Mesenchymal stem cell (in vitro differentiated cells and primary cell): ENCODE measurements at places on chromosomes 2 and 18.

GRCh38 chr2:42618972-42619371 is 50.5 kb downstream of the MTA3 start:
- peak; percentile 80 for DNase-seq

- DNase-seq: no peak
These were observed 150.8 kb upstream of the PGAP1 start for GRCh38 chr2:197077336-197077735.

GRCh38 chr18:79779021-79779699 is 18.6 kb upstream of the KCNG2 start:
- DNase-seq: no peak

DNA sequence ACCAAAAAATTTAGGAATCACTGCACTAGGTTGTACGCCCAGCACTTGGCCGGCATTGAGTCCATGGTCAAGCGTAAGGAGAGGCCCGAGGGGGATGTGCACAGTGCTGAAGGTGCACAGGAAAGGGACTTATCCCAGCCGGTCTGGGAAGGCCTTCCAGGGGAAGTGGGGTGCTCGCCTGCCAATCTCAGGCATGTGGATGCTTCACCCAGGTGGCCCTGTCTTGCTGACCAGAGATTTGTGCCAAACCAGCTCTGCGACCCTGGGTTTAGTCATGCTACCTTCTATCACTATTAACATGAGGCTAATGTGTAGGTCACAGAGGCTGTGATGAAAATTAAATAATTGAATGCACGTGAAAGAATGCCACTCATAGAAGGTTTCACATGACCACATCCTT is 1.7 kb upstream of the ITM2C start:
- no peak for DNase-seq

- no peak for DNase-seq
These were observed 31.7 kb downstream of the IL37 start for GRCh38 chr2:112942654-112943002.

DNA sequence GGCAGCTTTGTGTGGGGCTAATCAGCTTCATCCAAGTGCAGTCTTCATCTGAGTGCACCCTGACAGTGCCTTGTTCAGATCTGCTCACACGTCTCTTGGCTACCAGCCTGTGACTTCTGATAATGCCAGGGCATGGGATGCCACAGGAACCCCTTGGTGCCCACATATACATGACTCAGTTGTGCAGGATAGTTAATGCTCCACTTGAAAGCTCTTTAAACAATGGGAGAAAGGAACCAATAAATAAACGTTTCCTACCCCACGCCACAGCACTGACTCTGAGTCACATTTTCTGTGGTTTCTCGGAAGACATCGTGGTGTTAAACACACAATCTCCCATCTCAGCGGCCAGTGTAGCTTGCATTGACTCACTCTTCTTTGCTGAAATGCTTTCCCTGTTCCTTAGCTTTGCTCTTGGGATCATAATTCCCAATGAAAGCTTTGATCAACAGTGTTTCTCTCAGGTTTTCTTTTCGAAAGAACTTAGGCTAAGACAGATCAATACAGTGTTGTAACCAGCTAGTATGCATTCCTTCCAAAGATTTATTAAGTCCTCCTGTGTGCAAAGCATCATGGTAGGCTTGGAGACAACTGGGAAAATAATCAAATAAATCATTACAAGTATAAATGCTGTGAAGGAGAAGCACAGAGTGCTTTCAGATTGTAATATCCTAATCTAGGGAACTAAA is 142.0 kb downstream of the COPS8 start:
- peak; percentile 97 for DNase-seq

- no peak for DNase-seq
These were observed 55.2 kb downstream of the SH3BP4 start for GRCh38 chr2:235006986-235007385.

DNA sequence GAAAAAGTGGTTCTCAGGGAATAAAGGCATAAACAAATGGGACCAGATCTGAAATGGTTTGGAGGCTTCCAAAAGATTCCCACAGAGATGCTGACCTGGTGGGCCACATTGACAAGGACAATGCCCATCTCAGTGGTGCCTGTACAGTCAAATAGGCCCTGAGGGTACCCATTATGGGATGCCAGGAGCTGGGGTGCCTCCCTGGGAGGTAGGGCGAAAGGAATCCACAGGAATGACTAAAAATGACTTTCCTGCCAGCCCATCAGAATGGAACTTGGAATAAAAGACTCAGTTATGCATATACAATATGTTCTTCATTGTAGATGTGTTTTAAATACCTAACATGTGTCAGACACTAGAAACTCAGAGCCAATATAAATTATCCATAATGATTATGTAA is 248.5 kb downstream of the RNF144A start:
- DNase-seq: no peak

DNA sequence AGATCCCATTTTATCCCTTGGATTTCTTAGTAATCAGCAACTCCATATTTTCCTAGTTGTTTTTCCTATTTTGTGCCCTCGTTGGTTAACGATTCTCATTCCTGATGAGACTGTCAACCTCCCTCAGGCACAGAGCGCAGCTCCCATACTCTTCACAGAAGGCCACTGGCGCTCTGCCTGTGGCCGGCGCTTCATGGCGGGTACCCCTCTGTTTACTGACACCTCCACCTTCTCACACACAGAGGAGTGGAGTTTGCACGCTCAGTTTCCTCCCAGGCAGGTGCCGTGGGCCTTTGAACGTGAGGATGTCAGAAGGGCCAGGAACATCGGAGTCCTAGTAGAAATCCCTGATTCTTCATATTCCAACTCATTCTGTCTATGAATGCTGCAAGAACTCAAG is 139.0 kb downstream of the MBP start:
- no peak for DNase-seq

- DNase-seq: no peak
These were observed 771.1 kb upstream of the ID2 start for GRCh38 chr2:7910752-7911151.

GRCh38 chr2:20313659-20314058 is 37.0 kb downstream of the PUM2 start:
- DNase-seq: peak; percentile 34

- DNase-seq: no peak
These were observed 81.9 kb upstream of the VWC2L start for GRCh38 chr2:214328941-214329340.

DNA sequence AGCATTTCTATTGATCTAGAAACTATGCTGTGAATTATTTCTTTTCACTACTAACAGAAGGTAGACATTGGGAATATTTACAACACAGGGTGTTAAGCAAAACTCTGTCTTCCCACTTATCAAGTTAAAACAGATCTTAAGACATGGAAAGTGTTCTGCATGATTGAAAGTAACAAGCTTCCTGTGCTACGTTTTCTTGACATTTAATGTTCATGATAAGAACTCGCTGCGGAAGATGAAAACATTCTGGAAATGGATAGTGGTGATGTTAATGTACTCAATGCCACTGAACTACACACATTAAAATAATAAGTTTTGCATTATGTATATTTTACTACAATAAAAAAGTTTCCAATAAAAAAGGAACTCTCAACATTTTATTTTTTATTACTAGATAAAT is 74.4 kb upstream of the SCN7A start:
- no peak for DNase-seq

DNA sequence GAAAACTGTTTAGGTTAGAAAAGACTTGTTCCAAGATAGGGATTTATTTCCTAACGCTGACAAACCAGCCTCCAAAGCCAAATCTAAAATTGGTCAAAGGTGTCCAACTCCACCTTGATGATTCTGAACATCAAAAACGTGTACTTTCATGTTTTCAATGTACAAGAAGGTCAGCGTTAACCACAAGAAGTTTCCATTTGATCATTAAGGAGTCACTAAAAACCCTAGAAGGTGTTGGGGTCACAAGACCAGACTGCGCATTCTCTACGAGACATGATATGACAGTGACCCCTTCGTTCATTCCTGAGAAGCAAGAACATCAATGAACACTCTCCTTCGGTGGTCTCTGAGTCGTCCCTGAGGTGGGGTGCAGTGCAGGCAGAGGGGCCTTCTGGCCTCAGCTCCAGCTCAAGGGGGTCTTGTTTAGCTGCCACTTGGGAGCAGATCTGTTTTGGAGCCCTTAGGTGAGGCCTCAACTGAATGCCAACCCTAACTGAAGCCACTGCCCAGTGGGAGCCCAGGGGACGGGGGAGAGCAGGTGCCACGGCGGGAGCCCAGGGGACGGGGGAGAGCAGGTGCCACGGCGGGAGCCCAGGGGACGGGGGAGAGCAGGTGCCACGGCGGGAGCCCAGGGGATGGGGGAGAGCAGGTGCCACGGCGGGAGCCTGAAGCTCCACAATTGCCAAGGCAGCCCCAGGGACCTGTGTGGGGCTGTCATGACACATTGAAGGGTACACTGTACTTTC is 55.2 kb downstream of the PARD6G start:
- no peak for DNase-seq

DNA sequence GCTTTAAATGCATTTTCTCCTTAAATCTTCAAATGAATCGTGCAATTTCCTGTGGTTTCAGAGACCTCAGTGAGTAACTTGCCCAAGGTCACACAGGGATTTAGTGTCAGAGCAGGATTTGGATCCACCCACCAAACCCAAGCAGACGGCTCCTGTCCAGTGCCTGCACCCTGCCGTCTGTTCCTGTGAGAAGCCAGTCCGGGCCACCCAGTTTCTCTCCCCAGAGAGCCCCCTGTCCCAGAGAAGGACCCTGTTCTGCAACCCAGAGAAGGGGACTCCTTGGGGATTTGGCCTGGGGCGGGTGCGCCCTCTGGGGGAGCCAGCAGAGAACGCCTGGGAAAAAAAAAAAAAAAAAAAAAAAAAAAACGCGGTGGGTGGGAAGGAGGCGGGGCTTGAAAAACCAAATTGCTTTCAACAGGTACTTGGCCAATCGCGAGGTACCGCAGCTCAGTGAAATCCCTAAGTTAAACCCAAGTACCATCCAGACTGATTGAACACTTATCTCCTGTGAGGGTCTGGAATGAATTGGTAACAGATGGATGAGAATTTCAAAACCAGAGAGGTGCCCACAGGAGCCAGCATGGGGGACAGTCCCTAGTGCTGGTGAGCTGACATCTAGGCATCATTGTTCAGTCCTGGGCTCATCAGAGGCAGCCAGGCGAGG is 30.9 kb upstream of the REEP1 start:
- peak; percentile 60 for DNase-seq

DNA sequence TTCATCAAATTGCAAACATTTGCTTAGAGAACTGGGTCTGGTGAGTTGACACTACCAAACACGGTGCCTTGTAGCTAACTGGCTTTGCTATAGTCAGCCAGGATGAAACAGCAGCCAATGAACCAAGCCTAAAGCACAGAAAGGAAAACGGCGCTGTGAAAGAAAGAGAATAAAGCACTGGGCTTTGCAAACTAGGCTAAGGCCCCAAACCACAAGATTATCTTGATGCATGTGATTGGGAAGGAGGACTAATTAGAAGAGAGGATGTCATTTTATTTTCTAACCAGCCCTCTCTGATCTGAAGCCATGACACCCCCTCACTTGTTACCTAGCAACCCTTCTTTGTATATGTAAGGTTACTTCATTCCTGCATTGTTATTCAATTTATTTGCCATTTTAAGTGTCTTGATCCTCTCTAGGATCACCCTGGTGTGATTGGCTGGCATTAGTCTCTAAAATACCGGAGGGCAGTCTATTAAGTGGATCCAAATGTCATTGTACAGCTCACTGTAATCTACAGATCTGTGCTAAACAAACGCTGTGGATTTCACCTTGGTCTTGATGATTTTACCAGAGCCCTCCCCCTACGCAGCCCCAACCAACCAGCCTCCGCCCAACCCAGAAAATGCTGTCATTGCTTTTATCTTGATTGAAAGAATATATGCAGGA is 395.4 kb upstream of the ACVR2A start:
- no peak for DNase-seq

- DNase-seq: peak; percentile 7
These were observed 42.2 kb downstream of the THNSL2 start for GRCh38 chr2:88212251-88212790.

GRCh38 chr2:159119652-159120257 is 151.3 kb downstream of the TANC1 start:
- peak; percentile 31 for DNase-seq

GRCh38 chr2:106062627-106063026 is 131.5 kb downstream of the UXS1 start:
- no peak for DNase-seq

- DNase-seq: no peak
These were observed 105.7 kb upstream of the ERBB4 start for GRCh38 chr2:212644195-212644837.
